ENCODE measurements at places on chromosomes 5 and 9.

DNA sequence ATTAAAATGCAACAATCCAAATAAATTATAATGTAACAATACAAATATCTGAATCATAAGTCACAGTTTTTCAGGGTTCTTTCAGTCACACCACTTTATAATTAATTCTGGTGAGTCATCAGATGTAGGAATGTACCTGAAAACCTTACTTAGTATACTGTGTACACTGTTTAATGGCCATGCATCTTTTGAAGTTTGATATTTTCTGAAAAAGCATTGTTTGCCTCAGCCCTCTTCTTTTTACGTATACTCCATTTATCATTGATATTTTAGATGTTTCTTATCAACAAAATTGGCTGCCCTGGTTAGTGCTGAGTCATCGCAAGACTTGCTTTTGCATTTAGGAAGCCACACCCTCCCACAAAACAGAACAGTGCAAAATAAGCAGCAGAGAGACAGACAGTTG, 218.6 kb downstream of the PJA2 start:
- peak; percentile 34 for DNase-seq

- DNase-seq: peak; percentile 74
These were observed 61.8 kb downstream of the COX7C start for GRCh38 chr5:86679529-86679928.

DNA sequence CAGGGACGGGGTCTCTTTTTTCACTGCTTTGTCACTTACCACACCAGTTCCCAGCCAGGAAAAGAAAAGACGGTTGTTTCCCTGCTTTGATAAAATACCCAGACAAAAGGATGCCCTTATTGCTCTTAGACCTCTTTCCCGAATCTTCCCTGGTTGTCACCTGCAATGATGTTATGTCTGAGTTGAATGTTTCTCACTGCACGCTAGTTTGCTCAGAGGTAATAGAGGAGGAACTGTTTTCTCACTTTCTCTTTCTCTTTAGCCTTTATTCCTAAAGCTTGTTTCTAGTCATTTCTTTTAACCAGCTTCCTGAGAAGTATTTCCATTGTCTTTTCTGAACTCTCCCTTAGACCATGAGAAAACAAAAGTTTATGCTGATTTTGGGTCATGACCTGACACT, 32.9 kb downstream of the ACER2 start:
- DNase-seq: no peak

DNA sequence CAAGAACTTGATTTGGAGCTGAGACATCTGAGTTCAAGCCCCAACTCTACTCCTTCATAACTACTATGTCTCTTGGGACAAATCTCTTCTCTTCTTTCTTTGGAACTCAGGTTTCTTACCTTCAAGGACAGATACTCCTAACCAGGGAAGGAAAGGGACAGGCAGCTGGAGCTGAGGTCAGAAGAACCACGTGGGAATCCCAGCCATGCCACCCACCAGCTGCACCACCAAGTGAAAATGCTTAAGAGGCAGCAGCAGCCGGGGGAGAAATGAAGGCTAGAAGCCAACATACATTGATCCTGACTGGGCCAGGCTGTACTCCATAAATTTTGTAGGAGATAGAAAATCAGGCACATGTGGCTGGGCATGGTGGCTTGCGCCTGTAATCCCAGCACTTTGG, 9.6 kb upstream of the OR5C1 start:
- no peak for DNase-seq

DNA sequence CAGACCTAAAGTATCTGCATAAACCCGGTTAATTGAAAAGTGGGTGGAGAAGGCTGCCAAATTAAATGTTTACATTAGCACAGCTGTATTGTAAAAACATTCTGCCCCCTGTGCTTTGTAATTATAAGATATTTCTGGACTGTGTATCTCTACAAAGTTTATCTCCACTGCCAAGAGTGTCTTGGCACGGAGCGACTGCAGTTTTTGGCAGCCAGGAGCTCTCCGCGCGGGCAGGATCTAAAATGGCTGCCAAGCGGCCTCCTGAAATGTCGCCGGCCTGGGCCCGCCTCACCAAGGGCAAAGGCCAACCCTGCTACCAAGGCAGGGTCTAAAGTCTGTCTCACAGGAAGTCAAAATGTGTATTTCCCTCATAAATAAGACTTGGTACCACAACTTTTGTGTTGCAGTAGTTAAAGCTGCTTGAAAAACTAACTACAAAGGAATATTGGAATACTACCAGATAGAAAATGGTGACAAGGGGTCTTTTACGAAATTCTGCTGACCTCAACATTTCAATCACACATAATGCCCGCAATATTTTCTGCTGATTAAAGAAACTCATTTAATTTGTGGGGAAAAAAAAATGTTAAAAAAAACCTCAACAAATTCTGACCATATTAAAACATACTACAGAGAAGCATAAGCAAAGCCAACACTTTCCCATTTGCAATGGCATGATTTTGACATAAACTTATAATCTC, 110.4 kb downstream of the NFIB start:
- DNase-seq: no peak

GRCh38 chr9:112505607-112506006, 19.0 kb downstream of the KIAA1958 start:
- DNase-seq: no peak

GRCh38 chr9:96071076-96071814, 195.8 kb downstream of the ERCC6L2 start:
- peak; percentile 27 for DNase-seq

GRCh38 chr5:153559926-153560325, 69.5 kb downstream of the GRIA1 start:
- peak; percentile 79 for DNase-seq

GRCh38 chr9:76605321-76605900, 146.4 kb downstream of the GCNT1 start:
- DNase-seq: no peak

DNA sequence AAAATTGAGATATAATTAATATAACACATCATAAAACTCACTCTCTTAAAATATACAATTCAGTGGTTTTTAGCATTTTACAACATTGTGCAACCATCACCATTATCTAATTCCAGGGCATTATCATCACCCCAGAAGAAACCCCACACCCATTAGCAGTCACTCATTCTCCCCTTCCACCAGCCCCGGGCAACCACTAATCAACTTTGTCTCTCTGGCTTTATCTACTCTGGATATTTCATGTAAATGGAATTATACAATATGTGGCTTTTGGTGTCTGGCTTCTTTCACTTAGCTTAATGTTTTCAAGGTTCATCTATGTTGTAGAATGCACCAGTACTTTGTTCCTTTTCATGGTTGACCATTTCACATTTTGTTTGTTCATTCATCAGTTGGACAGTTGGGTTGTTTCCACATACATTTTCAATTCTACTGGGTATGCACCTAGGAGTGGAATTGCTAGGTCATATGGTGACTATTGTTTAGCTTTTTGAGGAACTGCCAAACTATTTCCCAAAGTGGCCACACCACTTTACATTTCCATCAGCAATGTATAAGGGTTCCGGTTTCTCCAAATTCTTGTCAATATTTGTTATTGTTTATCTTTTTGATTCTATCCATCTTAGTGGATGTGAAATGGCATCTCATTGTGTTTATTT, 62.4 kb downstream of the MARCHF3 start:
- DNase-seq: peak; percentile 55

- no peak for DNase-seq
These were observed 112.1 kb downstream of the ST8SIA4 start for GRCh38 chr5:100790951-100791350.

GRCh38 chr9:16172796-16173195, 620.0 kb downstream of the CCDC171 start:
- no peak for DNase-seq

DNA sequence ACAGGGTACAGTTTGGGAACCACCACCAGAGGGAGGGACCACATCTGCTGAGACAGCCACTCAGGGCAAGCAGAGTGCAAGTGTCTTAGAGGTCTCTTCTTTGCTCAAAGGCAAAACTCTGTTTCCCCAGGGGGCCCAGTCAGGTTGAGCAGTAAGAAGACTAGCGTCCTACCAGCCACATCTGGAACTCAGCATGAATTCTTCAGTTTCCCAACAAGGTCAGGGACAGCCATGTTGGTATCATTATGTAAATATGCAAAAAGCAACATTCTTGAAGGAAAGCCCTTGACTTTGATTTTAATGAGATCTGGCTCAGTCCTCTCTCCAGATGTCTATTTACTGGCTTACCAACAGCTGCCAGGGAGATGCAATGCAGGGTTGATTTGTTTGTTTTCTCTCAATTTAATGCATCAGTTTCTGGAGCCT, 46.7 kb downstream of the TGFBI start:
- DNase-seq: no peak

DNA sequence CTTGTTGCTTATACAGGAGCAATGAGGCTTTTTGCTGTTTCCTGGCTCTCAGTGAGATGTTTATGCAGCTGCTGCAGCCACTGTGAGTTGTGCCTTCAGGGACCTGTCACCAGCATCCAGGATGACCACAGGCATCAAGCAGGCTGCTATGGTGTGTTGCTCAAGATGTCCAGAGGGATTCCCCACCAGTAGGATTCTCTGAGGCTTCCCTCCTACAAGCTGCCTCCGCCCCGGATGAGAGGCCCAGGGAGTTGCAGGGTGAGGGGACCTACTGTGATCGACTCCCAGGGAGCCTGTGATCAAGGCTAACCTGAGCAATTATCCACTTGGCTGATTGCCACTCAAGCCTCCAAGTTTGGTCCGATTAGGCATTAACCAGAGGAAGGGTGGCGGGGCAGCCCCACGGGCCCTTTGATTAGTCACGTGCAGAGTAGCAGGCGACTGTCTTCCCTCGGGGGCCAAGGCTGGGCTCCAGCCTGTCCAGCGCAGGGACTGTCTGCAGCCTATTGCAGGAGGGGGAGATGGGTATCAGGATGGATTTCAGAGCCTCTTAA, 1.8 kb upstream of the FAT2 start:
- DNase-seq: peak; percentile 33

- no peak for DNase-seq
These were observed 1004.1 kb upstream of the EDIL3 start for GRCh38 chr5:85388770-85389169.

DNA sequence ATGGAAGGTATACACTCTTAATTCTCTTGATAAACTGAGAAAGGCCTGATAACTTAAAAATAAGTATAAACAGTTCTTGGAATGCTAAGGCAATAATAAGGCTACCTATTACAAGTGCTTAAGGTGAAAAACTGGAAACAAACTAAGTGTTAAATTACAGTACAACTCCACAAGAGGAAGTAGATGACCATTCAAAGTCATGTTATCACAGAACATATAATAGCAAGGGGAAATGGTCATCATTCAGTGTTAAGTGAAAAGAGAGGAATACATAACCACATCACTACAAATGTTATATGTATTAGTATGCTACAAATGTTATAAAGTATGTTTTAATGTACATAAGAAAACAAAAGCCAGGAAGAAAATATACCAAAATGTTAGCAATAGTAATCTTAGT, 135.9 kb downstream of the CCDC192 start:
- DNase-seq: no peak

DNA sequence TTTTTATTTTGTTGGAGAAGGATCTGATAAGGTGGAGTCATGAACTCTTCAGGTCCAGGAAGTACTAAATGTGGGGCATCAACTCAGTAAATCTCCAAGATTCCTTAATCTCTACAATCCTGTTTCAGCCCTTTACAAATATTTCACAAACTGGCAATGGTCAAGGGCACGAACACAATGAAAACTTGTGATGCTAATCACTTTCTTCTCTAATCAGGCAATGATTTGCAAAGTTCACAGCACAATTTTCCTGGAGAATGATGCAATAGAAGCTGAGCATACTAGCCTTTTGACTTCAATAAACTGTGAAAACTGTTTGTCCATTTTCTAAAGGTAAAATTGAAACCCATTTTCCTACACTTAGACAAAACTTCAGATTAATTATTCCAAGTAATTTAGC, 16.9 kb downstream of the GDF9 start:
- DNase-seq: no peak

DNA sequence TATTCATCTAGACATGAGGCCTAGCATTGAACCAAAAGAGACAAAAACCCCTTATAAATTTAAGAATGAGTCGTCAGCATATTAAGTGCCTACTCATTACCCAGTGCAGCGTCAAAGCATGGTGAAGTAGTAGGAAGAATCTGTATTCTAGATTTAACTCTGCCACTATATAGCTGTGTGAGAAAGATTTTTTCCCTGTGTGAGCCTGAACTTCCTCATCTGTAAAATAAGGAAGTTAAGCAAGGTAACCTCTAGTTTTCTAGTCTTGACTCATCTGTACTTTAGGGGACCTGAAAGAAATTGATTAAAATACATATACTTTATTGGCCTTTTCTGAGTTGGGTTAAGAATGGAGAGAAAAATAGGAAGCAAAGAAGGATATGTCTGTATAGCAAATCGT, 82.1 kb upstream of the RUSC2 start:
- DNase-seq: no peak

- peak; percentile 66 for DNase-seq
These were observed 293.3 kb downstream of the FANCC start for GRCh38 chr9:95024097-95024671.

DNA sequence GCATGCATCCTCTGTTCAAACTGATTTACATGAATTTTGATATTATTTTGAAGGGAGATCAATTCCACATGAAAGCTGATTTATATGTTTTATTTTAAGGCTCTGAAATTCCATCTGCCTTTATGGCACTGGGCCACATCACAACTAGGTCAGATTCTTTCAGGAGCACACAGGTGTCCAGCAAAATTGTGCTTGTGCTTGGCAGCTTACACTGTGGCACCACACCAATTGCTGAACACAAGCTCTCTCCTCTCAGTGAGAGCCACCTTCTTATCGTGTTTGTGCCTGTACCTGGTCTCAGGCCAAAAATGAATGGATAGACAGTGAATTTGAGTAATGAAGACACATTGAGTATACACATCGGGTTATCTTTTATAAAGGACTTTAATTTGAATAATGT, 200.4 kb downstream of the CDH10 start:
- no peak for DNase-seq

DNA sequence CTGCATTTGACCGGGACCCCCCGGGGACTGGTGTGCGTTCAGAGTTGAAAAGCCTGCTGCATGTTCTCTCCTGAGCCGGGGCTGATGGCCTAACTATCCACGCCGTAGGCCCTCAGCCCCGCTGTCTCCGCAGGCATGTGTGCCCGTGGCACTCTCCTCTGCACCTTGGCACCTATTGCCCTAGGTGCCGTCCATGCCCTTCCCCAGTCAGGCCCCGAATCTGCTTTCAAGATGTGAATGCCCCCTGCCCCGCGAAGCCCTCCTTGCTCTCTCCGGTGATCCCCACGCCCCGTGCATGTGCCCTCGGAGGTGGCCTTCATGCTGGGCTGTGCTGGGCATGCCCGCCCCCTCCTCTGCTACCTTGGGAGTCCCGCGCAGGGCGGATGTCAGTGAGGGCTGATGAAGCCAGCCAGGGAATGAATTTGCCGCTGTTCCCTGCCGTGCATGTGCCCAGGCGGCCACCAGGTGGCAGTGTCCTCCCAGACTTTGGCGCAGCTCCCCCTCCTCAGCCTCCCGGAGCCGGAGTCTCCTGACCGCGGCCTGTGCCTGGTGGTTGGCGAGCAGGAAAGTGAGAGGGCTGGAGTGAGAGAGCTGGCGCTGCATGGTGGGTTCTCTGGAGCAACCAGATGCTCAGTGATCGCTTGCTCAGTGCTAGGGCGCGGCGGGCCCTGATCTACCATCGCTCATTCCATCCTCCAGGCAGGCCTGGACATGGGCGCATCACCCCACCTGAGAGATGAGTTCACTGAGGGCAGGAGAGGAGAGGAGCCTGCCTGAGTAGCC, 112.9 kb upstream of the LMX1B start:
- DNase-seq: peak; percentile 72

- DNase-seq: peak; percentile 67
These were observed 98.9 kb downstream of the CSNK1G3 start for GRCh38 chr5:123610665-123611405.

GRCh38 chr5:68396722-68397121, 181.2 kb downstream of the PIK3R1 start:
- DNase-seq: no peak
